ENCODE measurements at places on chromosomes 2 and 18.
A peak's percentile ranks its signal among the peaks of the same experiment; 100 is the strongest.

- peak; percentile 50 for DNase-seq
Observed at GRCh38 chr18:74597034-74597661, 522 bp upstream of the ZNF407 start.

GRCh38 chr2:864501-865106 is 86.0 kb upstream of the SNTG2 start:
- no peak for DNase-seq

GRCh38 chr2:200615247-200615646 is 29.4 kb downstream of the AOX1 start:
- DNase-seq = no peak

- no peak for DNase-seq
Observed at GRCh38 chr2:5319493-5319892, 372.7 kb upstream of the SOX11 start.

- peak; percentile 73 for DNase-seq
Observed at GRCh38 chr2:96769814-96770213, 9.1 kb downstream of the CNNM4 start.

GRCh38 chr2:10581021-10581420 is 108.8 kb downstream of the NOL10 start:
- peak; percentile 56 for DNase-seq

DNA sequence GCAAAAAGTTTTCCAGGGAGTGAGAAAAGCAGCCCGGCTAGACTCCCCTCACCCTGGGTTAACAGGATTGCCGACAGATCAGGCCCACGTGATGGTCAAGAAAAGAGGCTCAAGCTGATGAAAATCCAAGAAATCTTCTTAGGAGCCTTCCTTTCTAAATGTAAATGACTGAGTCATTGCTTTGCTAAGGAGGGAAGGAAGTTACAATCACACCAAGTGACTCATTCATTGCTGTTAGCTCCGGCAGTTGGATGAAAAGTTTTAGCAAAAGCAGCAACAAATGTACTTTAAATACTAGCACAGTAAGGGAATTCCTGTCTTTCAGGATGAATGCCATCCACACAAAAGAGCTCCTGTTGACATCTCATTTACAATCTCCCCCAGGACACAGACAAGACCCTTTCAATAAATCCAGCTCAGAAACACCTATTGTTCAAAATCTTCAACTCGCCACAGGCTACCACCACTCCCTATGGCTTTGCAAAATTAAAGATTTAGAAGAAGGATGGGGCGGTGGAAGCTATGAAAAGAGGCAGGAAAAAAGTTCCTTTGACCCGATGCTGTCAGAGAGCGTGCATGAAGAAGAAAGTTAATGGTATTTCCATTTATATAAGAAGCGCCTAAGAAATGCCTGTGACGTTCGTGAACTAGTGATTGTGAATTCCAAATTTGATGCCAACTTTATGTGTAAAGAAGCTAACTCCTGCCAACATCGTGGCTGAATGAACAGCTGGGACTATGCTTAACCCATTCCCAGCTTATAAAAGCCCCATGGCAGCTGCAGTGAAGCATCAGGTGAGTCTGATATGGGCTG is 153.7 kb downstream of the TGIF1 start:
- peak; percentile 86 for DNase-seq

- no peak for DNase-seq
Observed at GRCh38 chr2:30104307-30104706, 42.5 kb upstream of the YPEL5 start.

GRCh38 chr2:179137200-179137759 is 87.3 kb upstream of the CCDC141 start:
- DNase-seq = no peak

DNA sequence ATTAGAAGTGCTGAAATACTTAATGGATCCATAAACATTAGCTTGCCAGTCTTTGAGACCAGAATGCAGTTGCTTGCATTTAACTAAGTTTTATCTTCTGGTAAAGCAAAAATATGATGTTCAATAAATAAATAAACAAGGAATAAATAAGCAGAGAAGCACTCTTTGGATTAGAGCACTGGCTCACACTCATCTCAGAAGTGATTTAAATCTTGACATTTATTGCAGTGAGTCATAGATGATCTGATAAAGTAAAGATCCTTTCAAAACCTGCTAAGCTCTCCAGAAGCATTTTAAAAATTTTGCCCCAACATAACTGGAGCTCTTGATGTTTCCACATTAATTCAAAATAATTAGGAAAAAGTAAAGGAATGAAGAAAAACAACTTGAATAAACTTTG is 66.8 kb downstream of the KYNU start:
- no peak for DNase-seq

DNA sequence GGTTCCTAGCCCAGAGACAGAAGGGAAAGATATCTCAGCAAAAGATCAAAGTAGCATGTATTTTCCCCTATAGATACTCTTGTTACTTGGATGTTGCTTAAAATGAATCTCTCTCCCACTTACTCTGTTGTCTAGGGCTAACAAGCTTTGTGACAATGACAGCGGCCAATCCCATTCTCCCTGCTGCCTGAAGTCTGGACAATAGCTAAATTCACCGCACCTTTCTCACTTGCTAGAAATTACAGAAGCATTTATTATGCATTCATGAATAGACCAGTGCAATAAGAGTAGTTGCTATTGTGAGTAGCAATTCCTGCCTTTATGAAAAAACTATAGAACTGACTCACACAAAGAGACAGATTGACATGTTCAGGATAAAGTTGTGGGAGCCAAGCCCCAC is 42.2 kb upstream of the ZC3H15 start:
- DNase-seq = no peak

DNA sequence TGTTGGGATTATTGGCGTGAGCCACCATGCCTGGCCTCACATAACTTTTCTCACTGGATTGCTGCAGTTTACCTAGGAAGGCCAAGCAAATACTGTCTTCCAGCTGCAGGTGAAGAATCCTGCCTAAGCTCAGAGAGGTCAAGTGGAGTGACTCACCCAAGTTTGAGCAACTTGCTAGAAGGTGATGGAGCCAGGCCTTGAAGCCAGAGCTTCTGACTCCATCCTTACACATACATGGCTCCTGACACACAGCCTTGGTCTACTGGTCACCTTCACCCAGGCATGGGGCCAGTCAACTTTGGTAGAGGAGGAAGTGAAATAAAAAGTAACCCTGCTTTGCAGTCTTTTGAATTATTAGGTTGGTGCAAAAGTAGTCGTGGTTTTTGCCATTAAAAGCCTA is 93.5 kb downstream of the VWA3B start:
- DNase-seq = no peak

DNA sequence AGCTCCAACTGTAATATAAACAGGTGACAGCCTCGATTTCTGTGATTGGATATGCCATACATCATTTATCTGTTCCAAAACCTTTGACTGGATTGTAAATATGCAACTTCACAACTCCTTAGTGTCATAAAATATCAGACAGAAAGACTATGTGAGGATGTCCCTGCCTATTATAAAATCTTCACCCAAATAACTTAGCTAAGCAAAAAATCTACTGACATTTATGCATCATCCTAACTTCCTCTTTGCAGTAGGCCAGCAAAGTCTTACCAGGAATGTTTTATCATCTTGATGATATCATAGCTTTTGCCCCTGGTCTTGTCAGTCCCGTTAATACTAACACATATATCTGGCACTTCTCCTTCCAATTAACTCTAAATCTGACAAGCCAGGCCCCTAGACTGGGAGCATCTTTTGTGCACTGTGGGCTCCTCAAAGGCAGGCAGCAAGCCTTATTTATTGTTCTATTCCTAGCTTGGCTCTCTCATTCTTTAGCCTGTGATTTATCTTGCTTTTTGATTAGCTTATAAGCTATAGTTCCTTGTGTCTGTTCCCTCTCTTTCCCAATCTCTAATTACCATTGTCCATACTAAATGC is 356.5 kb upstream of the HNMT start:
- DNase-seq = no peak

DNA sequence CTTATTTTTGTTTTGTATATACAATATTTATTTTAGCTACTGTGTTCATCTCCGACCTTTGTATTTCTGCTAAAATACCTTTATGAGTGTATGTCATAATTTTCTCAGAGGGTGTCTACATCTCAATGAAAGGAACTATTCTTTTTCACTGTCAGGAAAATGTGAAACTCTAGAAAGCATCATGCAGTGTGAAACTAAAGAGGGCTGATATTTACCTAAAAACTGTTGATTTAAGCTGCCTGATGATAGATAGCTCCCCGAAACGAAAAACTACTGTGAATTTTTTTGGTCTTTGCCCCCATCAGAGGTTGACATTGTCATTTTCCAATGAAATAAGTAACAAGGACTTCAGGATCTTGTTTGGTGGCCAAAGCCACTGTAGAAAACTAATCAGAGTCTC is 38.8 kb downstream of the TMEM178A start:
- DNase-seq = no peak

- no peak for DNase-seq
Observed at GRCh38 chr2:69465513-69466456, 28.6 kb upstream of the NFU1 start.

DNA sequence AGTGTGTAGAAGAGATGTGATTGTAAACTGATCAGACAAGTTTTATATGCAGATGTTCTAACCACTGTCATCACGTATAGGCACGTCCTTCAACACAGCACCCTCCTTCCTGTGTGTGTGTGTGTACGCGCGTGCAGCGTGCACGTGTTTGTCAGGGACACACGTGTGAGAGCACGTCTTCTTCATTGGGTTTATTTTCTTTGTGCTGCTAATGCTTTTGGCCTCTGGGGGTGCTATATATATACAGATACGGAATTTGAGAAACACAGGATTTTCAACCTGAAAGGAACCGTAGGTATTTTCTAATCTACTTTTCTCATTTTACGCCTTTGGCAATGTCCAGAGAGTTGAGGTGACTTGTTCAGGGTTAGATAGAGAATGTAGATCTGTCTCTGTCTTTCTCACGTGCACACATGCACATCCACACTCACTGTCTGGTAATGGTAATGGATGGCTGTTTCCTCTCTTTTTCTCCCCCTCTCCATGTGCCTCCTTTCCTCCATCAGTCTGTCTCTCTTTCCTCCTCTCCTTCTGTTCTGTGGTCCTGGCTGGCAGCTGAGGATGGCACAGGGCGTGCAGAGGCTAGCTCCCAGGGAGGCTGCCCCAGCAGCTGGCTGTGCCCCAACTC is 13.4 kb upstream of the CELF4 start:
- no peak for DNase-seq

GRCh38 chr2:46554397-46554796 is 75.0 kb downstream of the TMEM247 start:
- no peak for DNase-seq

GRCh38 chr18:73232933-73233332 is 365.1 kb upstream of the NETO1 start:
- no peak for DNase-seq

DNA sequence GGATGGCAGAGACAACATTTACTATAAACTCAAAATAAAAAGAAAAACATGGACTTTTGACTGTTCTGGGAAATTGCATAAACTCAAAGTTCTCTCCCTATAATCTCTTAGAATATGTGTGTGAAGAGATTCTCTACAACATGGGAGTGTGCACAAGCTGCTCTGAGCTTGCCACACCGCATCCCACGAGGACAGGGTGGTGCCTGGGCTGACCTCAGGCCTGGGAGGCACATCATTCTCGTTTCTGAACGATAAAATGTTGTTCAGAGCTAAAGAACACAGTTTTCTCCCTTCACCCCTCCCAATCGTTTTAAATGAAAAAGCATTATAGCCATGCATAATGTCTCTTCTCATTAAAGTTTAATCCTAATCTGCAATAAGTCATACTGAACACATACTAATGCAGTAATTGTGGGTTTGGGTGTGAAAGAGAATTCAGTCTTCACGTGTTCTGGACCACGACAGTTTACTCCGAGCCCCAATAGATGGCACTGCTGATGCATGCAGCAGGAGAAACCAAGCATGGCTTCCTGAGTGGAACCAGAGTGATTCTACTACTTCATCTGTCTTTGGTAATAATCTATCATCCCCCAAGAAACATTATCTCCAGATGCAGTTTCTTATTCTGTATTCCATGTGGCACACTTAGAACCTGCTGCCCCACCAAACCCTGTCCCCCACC is 46.9 kb upstream of the LAMA1 start:
- DNase-seq = peak; percentile 15

DNA sequence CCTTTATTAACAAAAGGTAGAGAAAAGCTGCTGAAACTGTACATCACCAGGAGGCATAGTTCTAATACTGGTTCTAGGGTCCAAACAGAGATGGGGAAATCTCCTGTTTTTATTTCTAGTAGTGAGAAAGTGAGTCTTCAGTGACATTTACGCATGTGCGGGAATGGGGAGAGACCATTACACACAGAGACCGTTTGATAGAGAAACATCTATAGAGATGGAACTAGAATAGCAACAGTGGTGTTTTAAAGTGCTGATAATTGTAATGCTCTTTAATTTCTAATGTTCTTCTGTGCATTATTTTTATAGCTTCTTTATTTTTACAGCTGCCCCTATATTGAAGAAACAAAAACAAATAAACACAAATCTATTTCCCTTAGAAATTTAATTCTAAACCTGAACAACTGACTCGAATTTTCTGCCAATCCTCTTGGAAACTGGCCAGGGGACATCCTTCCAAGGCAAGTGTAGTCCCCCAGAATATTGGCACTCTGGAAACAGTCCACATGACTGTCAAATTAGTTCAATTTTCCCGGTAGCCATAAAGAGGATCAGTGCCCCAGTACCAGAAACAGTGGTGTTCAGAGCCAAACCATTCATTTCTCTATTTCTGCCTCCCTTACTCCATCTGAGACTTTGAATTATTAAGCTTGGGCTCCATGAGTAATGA is 260.9 kb downstream of the ICOS start:
- peak; percentile 31 for DNase-seq

GRCh38 chr2:56244911-56245530 is 61.2 kb downstream of the CCDC85A start:
- DNase-seq = no peak

GRCh38 chr2:183148955-183149354 is 24.7 kb downstream of the NUP35 start:
- no peak for DNase-seq

DNA sequence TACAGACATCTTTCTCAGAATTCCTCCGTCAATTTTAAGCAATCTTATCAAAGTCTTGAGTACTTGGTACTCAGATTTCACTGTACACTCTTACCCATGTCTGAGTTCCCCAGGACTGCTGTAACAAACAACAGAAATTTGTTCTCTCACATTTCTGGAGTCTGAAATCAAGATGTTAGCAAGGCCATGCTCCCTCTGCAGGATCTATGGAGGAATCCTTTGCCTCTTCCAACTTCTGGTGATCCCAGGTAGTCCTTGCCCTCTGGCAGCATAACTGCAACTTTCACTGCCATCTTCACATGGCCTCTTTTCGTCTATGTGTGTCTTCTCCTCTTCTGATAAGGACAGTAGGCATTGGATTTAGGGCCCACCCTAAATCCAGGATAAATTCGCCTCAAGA is 17.1 kb upstream of the CACNB4 start:
- DNase-seq = no peak
